ENCODE measurements at places on chromosomes 5 and 9.

DNA sequence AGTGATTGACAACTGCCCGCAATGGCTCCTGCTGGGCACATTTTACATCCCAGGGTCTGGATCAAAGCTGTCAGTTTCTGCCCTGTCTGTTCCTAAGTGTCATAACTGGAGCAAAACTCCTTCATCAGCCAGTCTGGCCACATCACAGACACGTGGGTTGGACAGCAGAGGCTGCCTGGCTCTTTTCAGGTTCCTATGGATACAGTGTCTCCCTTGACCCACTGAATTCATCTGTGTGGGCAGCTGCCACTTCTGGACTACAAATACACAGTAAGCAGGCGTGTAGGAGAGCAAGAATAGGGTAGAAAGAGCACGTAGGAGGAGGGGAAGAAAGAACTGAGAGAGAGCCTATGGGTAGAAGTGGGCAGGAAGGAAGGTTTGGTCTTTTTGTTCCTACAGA lies 238.0 kb downstream of the ENC1 start:
- no peak for DNase-seq

- DNase-seq: peak; percentile 36
Measured at GRCh38 chr9:130607640-130608420, 28.5 kb downstream of the FUBP3 start.

- no peak for DNase-seq
Measured at GRCh38 chr9:7507566-7508270, 291.9 kb downstream of the DMAC1 start.

- DNase-seq: no peak
Measured at GRCh38 chr5:124812771-124813358, 66.4 kb upstream of the ZNF608 start.

DNA sequence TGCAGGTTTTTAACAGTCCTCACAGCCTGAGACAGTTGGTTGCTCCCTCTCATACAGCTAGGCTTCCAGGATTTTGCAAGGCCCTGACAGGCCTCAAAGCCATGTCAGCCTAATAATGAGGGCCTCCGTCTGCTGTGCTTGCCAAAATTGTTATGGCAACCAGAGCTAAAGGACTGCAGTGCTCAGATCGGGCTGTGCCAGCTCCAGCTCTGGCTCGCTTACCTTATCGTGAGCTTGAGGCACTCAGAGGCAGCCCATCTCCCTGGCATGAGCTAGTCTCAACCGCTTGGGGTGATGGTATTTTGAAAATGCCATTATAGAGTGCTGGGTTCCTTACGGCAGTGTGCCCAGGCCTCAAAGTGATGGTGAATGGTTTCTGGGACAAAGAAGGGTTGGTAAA lies 8.4 kb downstream of the MTAP start:
- DNase-seq: no peak

- DNase-seq: no peak
Measured at GRCh38 chr5:9052421-9052820, 493.5 kb downstream of the SEMA5A start.

GRCh38 chr9:35464141-35465025 lies 25.5 kb upstream of the RUSC2 start:
- DNase-seq: peak; percentile 71

GRCh38 chr5:110177729-110178128 lies 488.0 kb downstream of the MAN2A1 start:
- DNase-seq: no peak

Measured in cardiac fibroblast (primary cell).